ENCODE measurements at places on chromosomes 4 and X. TPM values are rescaled to one million over a fixed set of nuclear protein-coding genes. Genes with fewer than 3 reads are reported as not detected.

DNA sequence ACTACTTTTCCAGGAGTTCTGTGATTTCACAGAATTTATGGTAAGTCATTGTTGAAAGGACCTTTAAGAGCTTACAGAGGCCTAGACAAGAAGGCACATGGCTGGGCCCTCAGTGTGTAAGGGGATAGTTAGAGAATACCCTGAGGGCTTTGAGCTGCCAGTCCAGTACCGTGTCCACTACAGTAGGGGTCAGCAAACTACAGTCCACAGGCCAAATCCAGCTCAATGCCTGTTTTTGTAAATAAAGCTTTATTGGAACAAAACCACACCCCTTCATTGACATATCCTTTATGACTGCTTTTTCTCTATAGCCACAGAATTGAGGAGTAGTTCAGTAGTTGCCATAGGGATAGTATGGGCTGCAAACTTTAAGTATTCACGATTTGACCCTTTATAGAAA lies 176.2 kb downstream of the MID1 start:
- DNase-seq = no peak

DNA sequence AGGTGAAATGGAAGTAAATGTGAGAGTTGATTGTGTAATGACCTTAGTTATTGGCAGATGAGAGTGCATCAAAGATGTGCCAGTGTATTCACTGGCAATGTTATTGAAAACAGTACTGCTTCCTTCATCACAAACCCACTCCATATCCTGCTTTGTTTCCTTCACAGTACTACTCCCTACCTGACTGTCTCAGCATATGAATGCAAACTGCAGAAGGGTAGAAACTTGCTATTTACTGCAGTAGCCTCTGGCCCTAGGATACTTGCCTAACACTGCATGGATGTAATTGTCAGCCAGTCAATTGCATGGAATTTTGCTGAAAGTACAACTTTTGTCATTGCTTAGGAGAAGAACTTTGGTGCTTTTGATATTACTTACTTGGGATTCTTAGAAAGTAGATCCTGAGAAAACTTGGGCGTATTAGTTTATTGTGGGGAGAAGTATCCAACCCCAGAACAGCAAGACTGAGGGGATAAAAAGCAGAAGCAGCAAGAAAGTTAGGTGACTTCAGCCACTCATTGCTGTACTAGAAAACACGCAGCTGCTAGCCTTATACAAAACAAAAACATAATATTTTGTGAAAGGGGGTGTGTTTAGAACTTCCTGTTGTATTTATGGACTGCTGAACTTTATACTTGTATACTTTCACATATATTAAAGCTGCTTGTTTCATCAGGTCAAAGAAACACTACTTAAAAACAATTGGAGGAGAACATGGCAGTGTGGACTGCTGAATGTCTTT lies 219.0 kb downstream of the CCNG2 start:
- no peak for DNase-seq

- DNase-seq = no peak
Observed at GRCh38 chr4:62548108-62548524, 1348.0 kb downstream of the ADGRL3 start.

- DNase-seq = no peak
Observed at GRCh38 chrX:49249071-49249470, 13.8 kb downstream of the CCDC22 start.

- no peak for DNase-seq
Observed at GRCh38 chrX:118239178-118239870, 106.6 kb upstream of the WDR44 start.

GRCh38 chr4:67092351-67092750 lies 453.0 kb downstream of the CENPC start:
- DNase-seq = no peak

FRG2 gene
- total RNA-seq = not detected

TLR1 gene
- 17.2 TPM for total RNA-seq

SPANXC gene
- not detected for total RNA-seq

CT47B1 gene
- total RNA-seq = not detected

CLDN2 gene
- not detected for total RNA-seq

LRAT gene
- 0.58 TPM for total RNA-seq
